Activated CD8-positive, alpha-beta memory T cell treated with anti-CD3 and anti-CD28 coated beads for 4 hours (primary cell): ENCODE measurements at places on chromosomes 16 and 17.

DNA sequence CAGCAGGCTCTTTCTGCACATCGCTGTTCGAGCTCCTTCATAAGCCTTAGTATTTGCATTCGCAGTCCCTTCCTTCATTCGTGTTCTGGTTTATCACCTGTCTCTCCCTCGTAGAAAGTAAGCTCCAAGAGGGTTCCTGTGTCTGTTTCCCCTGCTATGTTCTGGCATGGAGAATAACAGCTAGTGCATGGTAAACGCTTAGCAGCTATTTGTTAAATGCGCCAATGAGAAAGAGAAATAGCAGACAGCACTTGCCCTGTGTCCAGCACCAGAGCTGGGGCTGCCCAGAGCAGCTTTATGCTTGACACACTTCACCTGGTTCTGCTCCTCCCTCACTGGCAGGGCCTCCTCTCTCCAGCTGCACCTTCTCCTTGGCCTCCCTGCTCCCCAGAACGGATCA lies 5.5 kb downstream of the ZNF688 start:
- no peak for DNase-seq

DNA sequence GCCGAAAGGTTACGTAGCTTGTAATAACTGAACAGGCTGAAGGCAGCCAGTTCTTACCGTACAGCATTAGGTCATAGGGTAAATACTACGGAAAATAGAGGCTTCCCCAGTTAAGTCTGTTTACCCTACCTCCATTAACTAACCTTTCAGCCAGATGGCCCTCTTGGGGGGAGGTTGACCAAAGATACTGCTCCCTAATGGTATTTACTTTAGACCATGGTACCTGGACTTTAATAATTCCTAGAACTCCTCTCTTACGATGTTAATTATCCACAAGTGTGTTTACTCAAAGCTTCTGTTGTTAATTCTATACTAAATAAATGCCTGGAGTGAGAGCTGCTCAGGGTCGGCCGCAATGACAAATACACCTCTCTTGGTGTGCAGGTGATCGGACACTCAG lies 9.8 kb upstream of the ADAT1 start:
- no peak for DNase-seq

GRCh38 chr17:979212-979538 lies 401 bp downstream of the NXN start:
- DNase-seq: no peak

- DNase-seq: no peak
Observed at GRCh38 chr17:81093619-81094508, 58.9 kb downstream of the BAIAP2 start.

- DNase-seq: no peak
Observed at GRCh38 chr16:63461248-63461841, 1425.1 kb upstream of the CDH8 start.

DNA sequence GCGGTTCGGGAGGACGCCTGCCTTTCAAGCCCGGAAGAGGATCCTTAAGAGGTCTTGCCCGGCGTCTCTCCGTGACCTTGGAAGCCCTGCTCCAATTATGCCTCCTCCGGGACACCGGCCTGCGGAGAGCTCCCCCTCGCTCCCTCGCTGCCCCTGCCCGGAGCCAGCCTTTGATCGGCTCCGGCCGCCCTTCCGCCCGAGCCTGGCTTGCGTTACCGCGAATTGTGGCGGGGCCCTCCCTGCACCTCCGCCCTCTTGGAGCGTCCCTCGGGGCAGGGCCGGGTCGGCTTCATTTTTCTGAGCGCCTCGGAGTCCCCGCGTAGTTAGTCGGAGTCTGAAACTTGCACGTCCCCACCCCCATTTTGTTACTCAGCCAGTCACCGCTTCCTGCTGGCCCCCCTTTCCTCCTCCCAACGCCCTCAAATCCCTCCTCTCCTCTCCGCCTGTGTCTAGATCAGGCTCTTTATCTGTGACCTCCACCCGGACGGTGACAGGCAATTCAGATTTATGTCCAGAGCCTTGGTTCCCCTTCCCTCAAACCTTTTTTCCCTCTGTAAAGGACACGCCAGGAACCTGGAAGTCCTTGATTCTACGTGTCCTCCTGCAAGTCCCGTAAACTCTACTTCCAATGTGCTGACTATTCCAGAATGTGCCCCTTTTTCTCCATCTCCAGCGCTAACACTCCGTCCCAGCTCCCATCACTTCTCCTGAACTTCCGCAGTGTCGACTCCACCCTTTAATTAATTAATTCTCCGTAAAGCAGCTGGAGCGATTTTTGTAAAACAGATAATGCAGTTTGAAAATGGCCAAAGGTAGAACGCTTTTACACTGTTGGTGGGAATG lies 569 bp upstream of the RABEP2 start:
- DNase-seq: peak; percentile 58

GRCh38 chr17:7248796-7249195 lies 2.7 kb downstream of the CTDNEP1 start:
- DNase-seq: no peak

DNA sequence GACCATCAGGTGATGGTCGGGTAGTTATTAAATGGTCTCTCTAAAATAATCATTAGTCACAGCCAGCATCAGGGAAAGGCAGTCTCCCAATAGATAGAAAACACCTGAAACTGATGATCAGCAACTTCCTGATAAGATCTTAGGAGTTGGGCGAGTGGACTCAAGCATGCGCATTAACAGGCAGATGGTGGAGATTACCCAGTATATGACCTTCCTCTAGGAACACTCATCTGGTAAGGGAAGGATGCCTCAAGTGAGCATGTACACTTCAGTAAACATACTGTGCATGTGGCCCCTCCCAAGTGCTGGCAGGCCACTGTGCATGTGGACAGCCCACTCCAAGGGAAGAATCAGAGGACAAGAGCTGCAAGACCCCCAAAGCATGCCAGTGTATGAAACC lies 105.9 kb downstream of the ABCC12 start:
- no peak for DNase-seq

GRCh38 chr17:4751932-4752331 lies 12.2 kb upstream of the CXCL16 start:
- no peak for DNase-seq

DNA sequence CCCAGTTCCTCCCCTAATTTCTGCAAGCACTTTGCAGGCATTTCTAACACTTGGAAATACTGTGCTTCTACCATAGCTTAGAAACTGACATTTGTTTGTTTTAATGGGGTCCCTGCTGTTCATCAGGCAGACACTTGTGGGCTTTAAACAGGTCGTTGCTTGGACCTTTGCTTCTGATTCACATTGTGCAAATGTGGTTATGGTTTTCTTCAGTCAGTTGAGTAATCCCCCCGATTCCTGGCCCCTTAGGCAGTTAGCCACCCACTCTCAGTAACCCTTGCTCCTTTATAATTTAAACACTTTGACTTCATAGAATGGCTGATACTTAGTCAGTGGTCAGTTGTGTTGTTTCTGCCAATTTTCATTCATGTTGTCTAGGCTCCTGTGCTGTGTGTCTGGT lies 39.4 kb downstream of the SLC47A1 start:
- DNase-seq: no peak

DNA sequence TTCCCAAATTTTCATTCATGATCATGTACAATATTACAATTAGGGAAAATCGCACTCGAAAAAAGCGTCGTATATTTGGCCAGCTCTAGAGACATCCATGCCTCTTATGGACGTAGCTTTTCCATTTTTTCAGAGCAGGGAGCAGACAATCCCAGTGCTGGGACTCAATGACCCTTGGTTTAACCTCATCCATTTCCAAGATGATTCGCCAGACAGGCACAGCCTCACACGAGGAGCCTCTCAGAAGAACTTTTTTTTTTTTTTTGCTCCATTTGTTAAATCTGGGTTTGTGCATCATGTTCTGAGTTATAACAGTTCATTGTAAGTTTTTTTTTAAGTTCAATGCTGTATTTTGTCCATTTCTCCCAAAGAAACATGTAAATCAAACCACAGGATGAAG lies 92.1 kb downstream of the ZDHHC7 start:
- no peak for DNase-seq

- no peak for DNase-seq
Observed at GRCh38 chr16:3580251-3580651, 3.0 kb upstream of the NLRC3 start.

DNA sequence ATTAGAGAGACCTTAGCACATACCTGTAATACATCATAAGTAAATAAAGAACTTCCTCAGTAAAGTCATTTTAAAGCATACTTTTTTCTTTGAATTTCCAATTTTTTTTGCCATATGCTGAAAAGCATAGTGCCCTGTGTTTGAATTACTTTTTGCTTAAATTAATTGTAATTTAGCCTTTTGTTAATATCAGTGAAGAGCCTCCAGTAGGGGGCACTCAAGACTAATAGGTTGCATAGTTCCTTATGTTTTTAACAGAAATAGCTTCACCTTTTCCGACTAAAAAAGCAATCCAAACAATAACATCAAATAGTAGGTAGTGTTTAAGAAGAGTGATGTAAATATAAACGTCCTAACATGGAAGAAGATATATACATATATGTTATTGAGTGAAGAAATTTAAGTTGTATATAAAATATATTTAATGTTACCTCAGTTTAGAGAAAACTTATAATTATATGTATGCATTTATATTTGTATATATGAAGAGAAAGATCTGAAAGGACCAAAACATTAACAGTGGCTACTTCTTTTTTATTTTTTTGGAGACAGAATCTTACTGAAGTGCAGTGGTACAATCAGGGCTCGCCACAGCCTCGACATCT lies 18.6 kb downstream of the RAD51C start:
- DNase-seq: peak; percentile 4

DNA sequence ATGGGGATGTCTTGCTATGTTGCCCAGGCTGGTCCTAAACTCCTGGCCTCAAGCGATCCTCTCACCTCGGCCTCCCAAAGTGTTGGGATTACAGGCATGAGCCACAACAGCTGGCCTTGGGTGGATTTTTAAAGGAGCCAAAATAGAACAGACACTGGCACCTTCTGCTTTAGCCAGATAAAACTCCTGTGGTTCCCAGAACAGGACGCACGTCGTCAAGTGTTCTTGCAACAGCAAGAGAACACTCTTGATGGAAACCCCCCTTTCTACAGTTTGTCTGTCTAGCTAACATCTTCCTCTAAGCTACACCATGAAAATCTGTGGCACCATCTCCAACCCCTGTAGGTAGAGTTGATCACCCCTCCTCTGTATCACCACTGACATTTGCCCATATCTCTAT lies 122.6 kb downstream of the NPIPB5 start:
- DNase-seq: no peak

DNA sequence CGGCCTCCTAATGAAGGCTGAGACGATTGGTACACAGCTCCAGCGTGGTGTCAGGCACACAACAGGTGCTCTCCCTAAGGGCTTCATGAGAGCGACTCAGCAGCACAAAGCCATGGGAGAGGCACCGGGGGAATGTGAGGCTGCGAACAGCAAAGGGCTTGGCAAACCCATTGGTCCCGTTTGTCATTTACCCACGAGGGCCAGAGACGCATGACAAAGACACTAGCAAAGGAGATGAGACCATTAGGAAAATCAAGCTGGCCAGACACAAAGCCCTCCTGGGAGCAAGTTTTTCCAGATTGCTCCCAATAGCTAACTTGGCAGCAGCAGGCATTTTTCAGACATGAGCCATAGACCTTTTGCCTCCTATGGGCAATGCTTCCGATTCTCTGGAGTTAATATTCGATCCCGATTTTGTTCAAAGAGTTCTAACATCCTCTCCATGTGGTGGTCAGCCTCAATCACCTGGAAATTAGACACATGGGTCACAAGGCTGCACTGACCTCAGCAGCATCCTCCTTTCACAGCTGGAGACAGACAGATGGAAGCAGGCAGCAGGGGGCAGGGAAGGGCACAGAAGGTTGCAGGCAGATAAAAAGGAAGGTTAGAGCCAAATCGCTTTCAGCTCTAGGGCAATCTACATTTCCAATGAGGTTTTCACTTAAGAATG lies 38.2 kb downstream of the TK2 start:
- no peak for DNase-seq

- DNase-seq: no peak
Observed at GRCh38 chr16:56370185-56370874, 55.0 kb downstream of the AMFR start.

GRCh38 chr16:16797239-16797638 lies 418.3 kb downstream of the NPIPA7 start:
- no peak for DNase-seq

DNA sequence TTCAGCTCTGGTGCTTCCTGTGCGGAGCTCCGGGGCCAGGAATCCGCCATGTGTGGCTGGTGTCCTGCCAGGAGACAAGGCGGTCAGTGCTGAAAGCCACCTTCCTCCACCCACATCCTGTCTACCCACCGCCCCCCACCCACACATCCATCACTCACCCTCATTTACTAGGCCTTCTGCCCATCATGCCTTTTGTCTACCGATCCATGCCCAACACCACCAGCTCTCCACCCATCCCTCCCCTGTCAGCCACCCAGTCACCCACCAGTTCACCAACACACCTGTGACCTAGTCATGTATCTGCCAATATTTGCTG lies 241.4 kb downstream of the KATNIP start:
- no peak for DNase-seq

DNA sequence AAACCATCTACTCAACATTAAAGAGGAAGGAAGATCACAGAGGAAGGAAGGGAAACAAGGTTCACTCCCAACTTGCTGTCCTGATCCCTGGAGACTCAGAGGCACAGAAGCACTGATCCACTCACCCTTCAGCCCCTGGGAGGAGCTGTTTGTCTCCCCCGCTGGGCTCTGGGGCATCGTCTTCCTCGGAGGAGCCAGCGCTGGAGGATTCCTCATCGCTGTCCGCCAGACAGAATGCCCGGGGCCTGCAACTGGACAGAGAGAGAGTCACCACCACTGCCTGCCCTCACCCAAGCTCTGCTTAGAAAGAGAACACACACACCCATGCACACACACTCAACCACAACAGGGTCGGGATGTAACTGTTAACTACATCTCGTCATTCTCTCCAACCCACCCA lies 24.8 kb upstream of the ERN1 start:
- DNase-seq: no peak

DNA sequence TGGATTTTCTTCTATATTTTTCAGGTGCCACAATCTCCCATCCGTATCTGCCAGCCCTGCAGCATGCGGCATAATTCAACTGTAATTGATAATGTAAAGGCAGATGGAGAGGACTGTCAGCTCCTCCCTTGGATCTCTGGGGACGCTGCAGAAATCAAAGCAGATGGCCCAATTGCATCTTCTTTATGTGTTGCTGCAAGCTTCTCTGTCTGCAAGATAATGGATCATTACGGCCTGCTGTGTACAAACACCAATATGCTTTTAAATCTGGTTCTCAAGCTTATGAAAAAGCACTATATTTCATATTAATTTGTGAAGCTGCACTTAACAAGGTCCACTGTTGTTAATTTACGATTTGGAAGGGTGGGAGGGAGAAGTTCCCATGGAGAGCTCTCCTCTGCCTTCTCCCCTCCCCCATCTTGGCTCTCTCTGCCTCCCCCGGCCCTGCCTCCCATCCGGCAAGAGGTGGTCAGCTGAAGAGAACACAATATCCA lies 607.5 kb downstream of the TOX3 start:
- no peak for DNase-seq
